ENCODE measurements at places on chromosomes 12 and 14. TPM values are rescaled to one million over a fixed set of nuclear protein-coding genes. Genes with fewer than 3 reads are reported as not detected.

GRCh38 chr12:98799146-98799810 lies 154.2 kb downstream of the APAF1 start:
- no peak for DNase-seq

FLVCR2 gene
- polyA plus RNA-seq = 7.7 TPM

- DNase-seq = no peak
Observed at GRCh38 chr14:102854091-102854703, 68.3 kb upstream of the AMN start.

DNA sequence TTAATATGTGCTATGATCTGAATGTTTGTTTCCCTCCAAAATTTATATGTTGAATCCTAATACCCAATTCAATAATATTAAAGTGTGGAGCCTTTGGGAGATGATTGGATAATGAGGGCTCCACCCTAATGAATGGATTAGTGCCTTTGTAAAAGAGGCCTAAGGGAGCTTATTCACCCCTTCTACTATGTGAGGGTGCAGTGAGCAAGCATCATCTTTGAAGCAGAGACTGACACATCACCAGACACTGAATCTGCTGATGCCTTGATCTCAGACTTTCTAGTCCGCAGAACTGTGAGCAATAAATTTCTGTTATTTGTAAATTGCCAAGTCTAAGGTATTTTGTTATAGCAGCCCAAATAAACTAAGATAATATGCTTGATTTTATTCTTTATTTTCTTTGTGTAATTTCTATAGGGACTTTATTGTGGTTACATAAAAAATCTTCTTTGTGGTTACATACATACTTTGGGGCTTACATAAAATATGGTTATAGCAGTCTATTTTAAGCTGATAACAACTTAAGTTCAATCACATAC lies 131.1 kb upstream of the SLC38A2 start:
- no peak for DNase-seq

DNA sequence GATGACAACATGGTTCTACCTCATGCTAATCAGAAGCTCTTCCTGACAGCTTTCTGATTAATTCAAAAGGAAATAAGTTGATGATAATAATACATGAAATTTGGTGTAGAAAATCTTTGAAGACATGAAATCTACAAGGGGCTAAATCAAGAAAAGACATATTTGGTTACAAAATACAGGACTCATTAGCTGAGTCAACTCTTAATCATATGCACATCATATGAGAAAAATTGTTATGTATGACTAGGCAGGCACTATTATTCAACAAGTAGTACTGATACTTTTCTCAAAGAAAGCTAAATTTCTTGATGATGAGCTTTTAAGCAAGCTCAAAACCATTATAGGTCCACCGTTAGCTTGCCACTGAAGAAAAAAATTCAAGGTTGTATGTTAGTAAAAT lies 7.1 kb downstream of the ABCC9 start:
- DNase-seq = no peak

DNA sequence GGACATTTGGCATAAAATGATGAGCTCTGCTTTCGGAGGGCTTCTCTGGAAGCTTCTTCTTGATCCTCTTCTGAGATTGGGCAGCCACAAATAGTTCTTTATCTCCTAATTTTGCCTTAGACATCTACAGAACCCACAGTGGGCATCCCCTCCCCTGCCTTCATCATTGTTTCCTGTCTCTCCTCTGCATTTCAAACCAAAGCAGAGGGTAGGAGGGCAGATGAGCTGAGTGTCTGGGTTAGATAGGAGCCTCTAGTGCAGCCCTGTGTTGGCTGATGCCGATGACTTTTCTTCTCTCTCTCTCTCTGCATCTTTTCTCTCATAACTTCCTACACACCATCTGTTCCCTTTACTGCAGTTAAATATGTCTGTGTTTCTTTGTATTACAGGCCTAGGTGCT lies 8.5 kb upstream of the IL26 start:
- no peak for DNase-seq

DNA sequence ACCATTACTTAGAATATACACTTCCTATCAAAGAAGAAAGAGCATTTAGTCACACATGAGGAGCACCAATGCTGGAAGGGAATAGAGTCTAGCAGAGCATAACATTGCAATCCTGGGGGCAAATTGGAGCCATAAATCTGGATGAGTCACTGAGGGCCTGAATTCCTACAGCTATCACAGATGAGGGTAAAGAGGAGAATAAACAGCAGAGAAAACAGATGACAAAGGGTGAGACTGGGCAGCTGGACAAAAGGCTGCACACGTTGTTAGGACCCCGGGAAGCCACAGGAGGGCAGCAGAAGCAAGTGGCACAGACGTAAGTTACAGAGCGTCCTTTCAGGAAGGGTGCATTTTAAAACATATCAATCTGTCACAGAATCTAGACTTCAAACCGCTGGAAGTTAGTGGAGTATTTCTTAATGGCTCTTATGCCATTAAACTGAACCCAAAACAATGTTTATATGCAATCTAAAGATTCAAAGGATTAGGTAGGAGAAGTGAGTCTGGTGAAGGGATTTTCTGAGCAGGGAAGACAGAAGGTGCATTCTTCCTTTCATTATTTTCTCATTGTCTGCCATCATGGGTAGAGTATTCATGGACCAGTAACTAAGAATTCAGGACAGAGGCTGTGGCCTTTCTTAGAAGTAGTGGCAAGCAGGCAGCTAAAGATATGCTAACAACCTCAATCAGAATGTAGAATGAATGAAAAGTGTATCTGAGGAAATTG lies 159.8 kb upstream of the DAAM1 start:
- DNase-seq = peak; percentile 84
